ENCODE measurements at places on chromosomes 13 and 19. TPM values are rescaled to one million over a fixed set of nuclear protein-coding genes. Genes with fewer than 3 reads are reported as not detected.

The HRC gene
- not detected for total RNA-seq

The CPB2 gene
- total RNA-seq = not detected

The TMEM272 gene
- 0.36 TPM for total RNA-seq

The C1QTNF9 gene
- not detected for total RNA-seq

The TLE2 gene
- 4.5 TPM for total RNA-seq

The ZNF440 gene
- 8.3 TPM for total RNA-seq

The TMPRSS9 gene
- not detected for total RNA-seq

The HPN gene
- not detected for total RNA-seq

The SIGLECL1 gene
- not detected for total RNA-seq

The ADPRHL1 gene
- total RNA-seq = 0.19 TPM

- no peak for DNase-seq
These were observed 8.0 kb downstream of the NPAS1 start for GRCh38 chr19:47027586-47028088.

- DNase-seq = no peak
These were observed 18.2 kb upstream of the GTF2F2 start for GRCh38 chr13:45102136-45102507.

GRCh38 chr13:27868641-27869435, 51.0 kb upstream of the PDX1 start:
- no peak for DNase-seq

- DNase-seq = no peak
These were observed 2.5 kb downstream of the LRP3 start for GRCh38 chr19:33196446-33197193.

GRCh38 chr13:84139561-84140158, 257.4 kb upstream of the SLITRK1 start:
- no peak for DNase-seq

GRCh38 chr13:46553886-46554858, 1.2 kb downstream of the LRCH1 start:
- DNase-seq = peak; percentile 64

DNA sequence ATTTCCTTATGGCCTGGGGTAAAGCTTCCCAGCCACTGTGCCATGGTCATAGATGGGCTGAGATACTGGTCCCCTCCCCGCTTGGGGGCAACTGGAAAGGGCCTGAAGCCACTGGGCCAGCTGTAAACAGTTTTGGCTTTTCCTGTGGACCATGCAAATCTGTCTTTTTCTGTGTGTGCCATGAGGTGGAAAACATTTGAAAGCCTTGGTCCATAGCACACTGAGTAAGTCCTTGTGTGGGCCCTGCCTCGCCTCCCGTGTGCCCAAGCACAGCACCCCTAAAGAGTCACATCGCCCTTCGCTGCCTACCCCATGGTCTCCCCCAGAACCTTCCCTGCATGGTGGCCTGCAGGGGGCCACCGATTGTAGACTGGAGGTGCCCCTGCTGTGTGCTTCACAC, 52.3 kb upstream of the GPR183 start:
- DNase-seq = no peak

GRCh38 chr13:102657630-102658029, 37.2 kb downstream of the METTL21C start:
- no peak for DNase-seq

DNA sequence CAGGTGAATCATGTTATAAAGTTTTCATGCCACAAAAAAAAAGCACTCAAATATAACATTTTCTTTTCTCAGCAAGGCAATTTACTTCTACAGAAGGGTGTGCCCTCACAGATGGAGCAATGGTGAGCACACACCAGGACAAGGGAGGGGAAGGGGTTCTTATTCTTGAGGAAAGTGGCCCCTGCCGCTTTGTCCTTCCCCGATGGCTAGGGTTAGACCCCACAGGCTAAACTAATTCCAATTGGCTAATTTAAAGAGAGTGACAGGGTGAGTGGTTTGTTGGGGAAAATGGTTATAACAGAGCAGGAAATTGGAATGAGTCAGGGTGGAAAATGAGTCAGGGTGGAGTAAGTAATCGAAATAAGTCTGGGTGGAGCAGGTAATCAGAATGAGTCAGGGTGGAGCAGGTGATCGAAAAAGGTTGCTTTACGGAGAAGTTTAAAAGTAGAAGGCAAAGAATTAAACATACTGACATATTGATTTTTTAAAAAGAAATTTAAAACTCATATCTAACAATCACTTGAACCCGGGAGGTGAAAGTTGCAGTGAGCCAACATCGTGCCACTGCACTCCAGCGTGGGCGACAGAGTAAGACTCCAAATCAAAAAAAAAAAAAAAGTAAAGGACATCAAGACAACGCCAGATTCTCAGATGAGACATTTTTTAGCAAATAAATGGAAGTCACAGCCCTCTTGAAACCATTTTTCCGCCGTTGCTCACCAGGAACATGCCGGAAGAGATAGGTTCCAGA, 813 bp downstream of the ZNF562 start:
- peak; percentile 58 for DNase-seq

DNA sequence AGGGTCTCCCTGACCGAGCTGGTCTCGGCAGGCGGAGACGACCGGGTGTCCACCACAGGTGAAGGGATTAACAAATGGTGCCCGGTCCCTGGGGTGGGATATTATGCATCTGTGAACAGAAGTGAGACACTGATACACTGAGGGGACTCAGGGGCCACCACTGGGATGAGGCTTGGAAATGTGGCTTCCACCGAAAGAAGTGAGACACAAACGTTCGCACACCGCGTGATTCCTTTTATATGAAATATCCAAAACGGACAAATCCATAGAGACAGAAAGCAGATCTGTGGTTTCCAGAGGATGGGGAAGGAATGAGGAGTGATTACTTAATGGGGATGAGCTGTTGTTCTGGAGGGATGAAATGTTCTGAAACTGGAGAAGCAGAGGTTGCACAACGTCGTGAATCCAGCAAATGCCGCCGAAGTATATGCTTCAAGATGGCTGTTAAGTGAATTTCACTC, 47.5 kb downstream of the C13orf46 start:
- DNase-seq = no peak

DNA sequence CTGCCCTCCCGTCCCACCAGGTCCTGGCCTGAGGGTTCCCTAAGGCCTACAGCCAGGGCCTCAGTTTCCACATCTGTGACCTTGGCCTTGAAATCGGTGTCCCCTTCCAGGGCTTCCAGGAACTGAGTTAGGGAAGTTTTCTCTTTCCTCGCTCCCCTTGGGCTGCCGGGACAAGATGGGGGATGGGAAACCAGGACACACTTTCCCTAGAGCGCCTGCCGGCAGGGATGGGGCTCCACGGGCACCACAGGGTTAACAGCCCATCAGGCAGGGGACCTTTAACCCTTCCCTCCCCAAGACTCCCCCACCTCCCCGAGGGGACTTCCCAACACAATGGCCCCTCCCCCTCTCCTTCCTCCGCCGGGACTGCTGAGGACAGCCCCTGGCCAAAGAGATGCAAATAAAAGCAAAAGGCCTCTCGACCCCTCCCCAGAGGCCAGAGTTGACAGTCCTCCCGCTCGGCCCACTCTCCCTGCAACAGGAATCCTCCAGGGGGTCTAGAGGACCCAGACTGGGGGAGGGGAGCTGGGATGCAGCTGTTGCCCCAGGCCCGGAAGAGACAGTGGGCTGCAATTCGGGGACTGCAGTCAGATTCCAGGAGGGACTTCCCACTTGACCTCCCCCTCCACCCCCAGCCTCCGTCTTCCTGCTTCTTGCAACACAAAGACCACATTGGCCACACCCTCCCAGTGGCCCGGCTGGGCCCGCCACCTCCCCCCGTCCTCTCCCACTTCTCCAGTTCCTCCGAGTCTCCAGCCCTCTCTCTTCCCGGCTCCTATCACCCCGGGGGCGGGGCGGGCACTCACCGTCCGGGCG, 3.4 kb downstream of the BBC3 start:
- peak; percentile 70 for DNase-seq

DNA sequence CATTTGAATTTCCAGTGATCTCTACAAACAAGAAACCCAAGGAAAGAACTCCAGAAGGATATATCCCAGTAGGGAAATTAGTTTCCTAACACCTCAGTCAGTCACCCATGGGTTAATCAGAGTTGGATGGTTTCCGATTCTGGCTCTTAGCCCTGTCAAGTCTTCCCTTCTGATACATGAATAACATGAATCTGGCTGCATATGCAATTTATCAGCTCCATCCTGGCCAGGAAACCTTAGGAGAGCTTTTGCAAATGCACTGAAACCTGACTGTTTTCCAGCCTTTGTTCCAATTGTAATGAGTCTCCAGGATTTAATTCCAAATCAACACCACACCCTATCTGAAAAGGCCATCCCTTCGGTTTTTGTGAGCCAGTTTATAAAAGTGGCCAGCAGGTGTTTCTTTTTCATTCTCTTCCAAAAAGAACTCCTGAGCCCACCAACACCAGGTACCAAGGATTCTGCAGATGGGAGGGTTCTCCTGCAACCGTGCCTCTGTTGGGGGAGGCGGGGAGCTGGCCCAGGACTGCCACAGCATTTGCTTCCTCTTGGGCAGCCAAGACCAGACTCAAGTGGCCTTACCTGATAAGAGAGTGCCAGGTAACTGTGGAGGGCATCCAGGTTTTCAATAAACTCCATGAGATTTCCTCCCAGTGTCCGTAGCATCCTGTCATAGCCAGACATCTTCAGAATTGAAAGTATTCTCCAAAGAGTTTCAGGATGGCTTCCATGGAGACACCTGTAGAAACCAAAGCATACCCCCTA, 77.5 kb downstream of the C13orf42 start:
- DNase-seq = no peak

- DNase-seq = no peak
These were observed 1364.9 kb upstream of the MIR17HG start for GRCh38 chr13:89982407-89983095.

- DNase-seq = no peak
These were observed 24.4 kb upstream of the OR7C2 start for GRCh38 chr19:14916848-14917247.

- no peak for DNase-seq
These were observed 13.2 kb downstream of the RASA3 start for GRCh38 chr13:114119196-114119595.

DNA sequence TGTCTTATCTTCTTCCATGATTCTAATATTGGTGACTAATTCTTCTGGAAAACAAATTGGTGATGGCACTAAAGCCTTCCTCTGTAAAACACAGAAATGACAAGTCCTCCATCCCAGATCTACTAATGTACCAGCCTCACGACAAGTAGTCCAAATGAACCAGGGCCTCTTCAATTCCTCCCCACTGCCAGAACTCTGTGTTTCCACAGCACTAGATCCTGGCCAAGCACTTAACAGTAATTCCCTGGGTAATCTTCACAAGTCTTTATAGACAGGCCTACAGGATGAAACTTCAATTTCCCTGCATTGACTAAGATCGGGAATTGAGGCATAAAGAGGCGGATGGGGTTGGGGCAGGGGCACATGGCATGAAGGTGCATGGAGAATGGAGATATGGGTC, 52.7 kb downstream of the SIAH3 start:
- no peak for DNase-seq

DNA sequence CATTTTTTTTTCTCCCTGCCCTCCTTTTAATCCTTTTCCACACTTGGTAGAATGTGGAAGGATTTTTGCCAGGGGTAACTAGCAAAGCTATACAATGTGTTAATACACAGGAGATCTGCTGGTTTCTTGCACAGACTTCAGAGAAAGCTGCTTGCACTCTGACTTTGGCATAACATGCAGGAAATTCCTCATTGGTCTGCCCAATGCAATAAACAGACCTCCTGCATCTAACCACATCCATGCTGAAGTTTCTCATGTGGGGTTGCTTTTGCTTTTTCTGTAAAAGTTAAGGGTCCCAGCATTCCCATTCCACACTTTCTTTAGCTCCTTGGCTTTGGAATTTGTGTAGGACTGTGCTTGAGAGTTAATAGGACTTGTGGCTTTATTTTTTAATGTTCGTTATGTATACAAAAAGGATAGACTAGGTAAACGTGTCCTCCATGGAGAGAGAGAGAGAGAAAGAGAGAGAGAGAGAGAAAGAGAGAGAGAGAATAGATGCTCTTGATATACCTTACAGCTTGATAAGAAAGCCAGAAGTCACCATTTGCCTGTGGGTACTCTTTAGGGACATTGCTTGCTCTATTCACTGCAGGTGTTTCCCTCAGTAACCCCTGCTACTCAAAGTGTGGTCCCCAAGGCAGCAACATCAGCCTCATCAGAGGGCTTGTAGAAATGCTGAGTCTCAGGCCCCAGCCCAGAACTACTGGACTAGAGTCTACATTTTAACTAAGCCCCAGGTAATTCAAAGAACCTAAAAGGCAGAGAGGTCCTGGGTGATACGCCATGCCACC, 170.5 kb downstream of the SHISA2 start:
- DNase-seq = no peak

DNA sequence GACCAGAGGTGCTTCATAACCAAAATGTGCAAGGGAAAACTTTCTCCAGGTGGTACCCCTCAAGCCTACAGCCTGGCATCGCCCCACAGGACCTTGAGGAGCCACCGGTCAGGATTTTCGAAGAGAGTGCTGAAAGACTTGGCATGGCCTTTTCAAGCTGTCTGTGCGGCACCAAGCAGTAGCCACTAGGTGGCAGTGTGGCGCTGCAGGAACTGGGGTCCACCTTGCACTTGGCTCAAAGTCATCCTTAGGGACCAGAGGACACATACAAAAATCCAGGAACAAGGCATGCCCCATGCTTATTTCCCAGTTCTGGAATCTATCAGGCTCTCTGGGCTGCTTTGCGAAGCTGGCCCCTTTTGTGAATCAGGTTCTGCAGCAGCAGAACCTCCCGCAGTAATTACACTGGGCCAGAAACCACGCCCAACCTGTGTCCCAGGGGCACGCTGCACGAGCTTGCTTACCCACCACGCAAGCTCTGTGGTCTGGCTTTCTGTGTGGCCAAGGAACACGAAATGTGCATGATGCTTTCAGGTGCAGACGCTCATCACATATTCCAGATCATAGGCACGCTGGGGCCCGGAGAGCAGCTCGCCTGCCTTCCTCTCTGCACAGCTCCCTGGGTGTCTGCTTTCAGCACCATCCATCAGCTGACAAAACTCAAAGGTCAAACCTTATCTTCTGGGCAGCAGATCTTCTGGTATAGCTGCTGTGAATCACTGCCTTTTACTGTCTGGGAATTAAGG, 87.2 kb downstream of the SLC7A1 start:
- DNase-seq = peak; percentile 78

DNA sequence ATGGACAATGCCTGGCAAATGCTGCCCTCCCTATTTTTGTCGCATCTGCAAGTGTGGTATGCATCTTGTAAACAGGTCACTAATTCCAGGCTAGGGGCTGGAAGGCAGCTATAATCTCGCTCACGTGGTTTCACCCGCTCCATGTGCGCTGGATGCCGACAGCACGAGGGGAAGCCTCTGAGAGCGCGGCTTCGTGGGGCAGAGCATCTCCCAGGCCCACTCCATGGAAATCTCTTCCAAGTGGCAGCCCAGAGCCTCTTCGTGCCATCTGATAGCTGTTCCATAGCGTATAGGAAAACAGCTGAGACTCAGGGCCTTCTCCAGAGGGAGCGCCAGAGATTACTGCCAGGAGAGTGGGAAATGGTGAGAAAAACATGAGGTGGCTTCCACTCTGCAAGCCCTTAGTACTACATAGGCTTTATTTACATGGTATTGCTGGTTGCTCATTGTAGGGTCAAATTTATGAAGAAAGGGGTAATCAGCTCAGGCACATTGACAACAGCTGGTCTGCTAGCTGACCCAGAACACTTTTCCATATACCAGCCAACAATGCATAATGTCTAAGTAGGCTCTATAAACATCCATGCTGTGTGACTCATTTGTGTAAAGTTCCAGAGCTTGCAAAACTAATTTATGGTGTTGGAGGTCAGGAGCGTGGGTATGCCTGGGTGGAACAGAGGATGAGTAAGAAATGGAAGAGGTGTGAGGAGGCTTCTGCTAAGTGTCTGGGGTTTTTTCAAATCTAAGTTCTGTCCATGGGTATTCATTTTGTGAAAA, 165.2 kb downstream of the SHISA2 start:
- DNase-seq = no peak

- no peak for DNase-seq
These were observed 3.1 kb downstream of the CHMP2A start for GRCh38 chr19:58551577-58552471.
